Hypothalamus (tissue), 51 donors: ENCODE measurements at places on chromosomes 16 and 17.

GRCh38 chr17:61072648-61073047 lies 327.0 kb upstream of the TBX2 start:
- DNase-seq = no peak

- DNase-seq = no peak
Observed at GRCh38 chr16:31439519-31439918, 3.1 kb downstream of the ZNF843 start.

GRCh38 chr17:32523827-32524552 lies 37.2 kb downstream of the CDK5R1 start:
- no peak for DNase-seq

DNA sequence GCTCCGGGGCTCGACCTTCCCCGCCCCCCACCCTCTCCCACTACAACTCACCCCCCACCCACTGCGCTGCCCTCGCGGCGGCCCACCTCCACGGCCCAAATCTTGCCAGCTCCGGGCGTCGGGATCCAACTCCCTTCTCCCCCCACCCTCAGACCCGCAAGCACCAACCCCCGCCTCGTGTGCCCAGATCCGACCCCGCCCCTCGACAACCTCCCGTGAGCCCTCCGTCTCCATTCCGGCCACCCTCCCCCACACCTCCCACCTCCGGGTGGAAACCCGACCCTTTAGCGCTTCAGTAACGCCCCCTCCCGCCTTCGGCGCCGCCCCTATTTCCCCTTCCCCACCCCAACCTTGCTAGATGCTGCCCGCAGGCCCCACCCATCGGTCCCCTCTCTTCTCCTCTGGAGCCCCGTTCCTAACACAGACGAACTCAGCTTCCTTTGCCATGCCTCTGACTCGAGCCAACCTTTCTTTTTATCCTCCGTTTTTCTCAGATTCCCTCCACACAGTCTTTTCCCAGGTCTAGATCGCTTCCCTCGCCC lies 717 bp downstream of the UBE2Z start:
- peak; percentile 38 for DNase-seq

- no peak for DNase-seq
Observed at GRCh38 chr17:82219083-82219482, 6.4 kb upstream of the CCDC57 start.

- DNase-seq = no peak
Observed at GRCh38 chr17:55737976-55738501, 12.8 kb upstream of the PCTP start.

DNA sequence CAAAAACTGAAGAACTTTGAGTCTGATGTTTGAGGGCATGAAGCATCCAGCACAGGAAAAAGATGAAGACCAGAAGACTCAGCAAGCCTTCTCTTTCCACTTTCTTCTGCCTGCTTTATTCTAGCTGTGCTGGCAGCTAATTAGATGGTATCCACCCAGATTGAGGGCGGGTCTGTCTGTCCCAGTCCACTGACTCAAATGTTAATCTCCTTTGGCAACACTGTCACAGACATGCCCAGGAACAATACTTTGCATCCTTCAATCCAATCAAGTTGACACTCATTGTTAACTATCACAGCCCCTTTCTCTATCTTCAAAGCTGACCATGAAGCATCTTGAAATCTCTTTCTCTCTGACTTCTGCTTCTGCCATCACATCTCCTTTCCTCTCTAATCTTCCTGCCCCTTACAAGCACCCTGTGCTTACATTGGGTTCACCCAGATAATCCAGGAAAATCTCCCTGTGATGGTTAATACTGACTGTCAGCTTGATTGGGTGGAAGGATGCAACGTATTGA lies 115.9 kb upstream of the CDH13 start:
- no peak for DNase-seq

DNA sequence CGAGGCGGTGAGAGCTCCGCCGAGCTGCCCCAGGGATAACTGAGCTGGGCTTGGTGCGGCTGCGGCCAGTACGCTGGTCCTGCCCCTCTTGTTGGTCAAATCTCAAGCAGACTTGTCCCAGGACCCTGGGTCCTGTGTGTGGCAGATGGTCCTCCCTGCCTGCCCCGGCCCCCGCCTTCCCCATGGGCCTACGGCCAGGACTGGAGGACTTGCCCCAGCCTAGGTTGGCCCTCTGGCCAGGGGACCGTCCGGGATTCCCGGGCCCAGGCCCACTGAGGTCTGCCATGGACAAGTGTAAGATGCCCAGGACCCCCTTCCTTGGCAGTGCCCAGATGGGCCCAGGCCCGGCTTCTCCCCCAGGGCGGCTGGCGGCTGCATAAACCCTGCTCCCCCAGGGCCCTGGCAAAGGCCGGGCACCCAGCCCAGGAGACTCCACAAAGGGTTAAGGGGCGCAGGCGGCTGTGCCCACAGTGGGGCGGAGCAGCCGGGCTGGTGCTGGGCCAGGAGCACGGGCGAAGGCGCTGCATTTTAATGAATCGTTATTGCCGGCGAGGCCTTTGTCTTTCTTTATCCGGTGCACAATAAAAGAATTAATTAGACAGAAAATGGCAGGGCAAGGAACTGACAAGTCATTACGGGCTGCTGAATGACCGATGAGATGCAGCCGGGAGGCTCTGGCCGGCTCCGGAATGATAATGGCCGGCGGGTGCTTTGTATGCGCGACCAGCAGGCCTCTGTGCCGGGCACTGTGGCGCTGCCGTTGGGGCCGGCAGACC lies 9.1 kb downstream of the SOX8 start:
- DNase-seq = peak; percentile 78

- no peak for DNase-seq
Observed at GRCh38 chr16:68564382-68564985, 25.4 kb downstream of the ZFP90 start.

- DNase-seq = no peak
Observed at GRCh38 chr16:17723531-17724134, 252.9 kb upstream of the XYLT1 start.
